ENCODE measurements at places on chromosomes 12 and 14. TPM values are rescaled to one million over a fixed set of nuclear protein-coding genes. Genes with fewer than 3 reads are reported as not detected.

Gene TMX1
- total RNA-seq: 62.7 TPM

Gene HOXC10
- total RNA-seq: 2.8 TPM

Gene NPFF
- total RNA-seq: not detected

Gene KCNJ8
- 0.41 TPM for total RNA-seq

Gene KCNC2
- not detected for total RNA-seq

Gene ITGB7
- 0.56 TPM for total RNA-seq

Gene SMCO2
- 0.13 TPM for total RNA-seq

Gene RASSF8
- total RNA-seq: 8.5 TPM

Gene SOAT2
- total RNA-seq: 0.24 TPM

Gene C14orf39
- not detected for total RNA-seq

Gene KRT6C
- total RNA-seq: not detected

Gene SDSL
- total RNA-seq: 24.1 TPM

Gene TCL1A
- not detected for total RNA-seq

Gene ETFBKMT
- 0.92 TPM for total RNA-seq

Gene OTX2
- total RNA-seq: not detected
